ENCODE measurements at places on chromosomes 2 and 18. TPM values are rescaled to one million over a fixed set of nuclear protein-coding genes. Genes with fewer than 3 reads are reported as not detected.

- no peak for DNase-seq
Observed at GRCh38 chr2:46416739-46417403, 62.5 kb upstream of the TMEM247 start.

GRHL1 gene
- 0.86 TPM for total RNA-seq

GRCh38 chr2:42964439-42965083, 172.2 kb upstream of the HAAO start:
- DNase-seq = no peak

- DNase-seq = no peak
Observed at GRCh38 chr2:66343259-66343658, 91.7 kb upstream of the MEIS1 start.

DNA sequence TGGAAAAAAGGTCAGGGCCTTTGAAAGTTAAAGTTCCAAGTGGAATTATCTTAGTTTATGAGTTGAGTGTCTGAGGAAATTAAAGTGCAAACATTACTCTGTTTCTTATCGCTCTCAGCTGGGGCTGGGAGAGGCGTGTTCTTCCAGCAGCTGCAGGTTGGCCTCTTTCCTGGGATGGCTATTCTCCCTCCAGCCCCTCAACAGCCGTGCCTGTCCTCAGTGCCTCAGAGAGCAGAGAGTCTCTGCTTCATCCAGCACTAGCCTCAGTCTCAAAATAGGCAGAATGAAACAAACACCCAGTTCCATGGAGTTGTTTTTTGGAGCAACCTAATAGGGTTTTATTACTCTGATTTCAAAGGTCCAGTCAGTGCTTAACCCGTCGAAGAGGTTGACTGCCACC, 298.1 kb downstream of the GALR1 start:
- DNase-seq = no peak

DNA sequence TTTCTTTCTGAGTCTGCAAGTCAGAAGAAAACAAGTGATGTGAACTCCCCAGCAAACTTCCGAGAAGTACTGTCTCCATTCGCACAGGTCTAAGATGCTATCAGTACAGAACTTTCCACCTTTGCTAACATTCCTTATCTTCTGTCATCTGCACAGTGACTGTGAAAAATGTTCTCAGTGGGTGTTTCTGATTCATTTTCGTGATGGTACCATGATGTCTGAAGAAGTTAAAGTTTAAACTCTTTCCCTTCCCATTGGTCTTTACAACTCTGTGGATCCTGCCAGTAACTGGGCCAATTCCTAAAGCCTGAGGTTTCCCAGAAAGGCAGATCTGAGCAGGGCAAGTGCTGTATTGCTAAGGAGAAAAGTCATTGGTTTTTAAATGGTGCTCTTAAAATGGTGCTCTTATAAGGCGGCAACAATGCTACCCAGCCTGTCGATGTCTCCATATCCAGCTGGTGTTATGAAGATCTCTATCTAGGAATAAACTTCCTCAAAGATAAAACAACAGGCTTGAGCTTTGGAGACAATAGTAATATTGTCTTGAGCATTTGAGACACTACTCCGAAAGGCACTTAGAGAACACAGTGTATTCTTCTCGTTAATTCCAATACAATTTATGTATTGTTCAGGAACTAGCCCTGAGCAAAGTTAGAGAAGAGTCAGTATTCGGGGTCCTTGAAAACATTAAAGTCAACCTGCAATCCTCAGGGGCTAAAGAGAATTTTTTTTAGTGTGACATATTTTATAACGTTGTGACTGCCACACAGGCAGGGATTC, 232.3 kb downstream of the OSR1 start:
- DNase-seq = no peak

TET3 gene
- 25.4 TPM for total RNA-seq

DNA sequence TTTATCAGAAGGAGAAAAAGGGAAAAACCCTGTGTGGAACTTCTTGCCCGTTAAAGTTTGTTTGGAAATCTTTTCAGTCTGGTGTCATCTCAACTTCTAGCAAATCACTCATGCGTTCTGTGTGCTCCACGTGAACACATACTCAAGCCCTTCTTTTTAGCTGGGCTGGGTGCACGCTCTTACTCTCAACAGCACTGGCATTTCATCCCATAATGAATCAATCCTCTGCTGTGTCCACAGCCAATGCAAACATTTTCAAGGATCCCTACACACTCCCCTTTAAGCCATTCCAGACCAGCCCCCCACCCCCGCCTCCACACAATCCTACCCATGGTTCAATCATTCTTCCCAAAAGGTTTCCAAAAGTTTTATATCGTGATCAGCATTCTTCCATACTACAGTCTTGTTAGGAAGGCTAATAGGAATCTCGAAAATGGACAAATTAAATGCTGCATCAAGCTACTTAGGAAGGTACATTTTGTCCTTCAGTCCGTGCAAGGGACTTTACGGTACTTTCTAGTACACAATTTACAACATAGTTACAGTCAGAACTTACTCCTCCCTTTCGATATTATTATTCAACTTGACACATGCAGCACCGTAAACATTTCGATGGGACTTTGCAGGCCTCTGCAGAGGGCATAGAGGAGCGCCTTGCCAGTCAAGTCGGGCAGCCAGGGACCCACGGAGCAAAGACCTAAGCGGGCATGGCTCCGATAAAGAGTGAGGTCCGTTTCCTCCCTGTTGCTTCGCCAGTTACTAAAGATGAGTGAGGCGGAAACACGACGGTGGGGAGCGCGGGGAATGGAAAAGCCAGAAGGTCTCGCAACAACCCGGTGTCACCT, 1.4 kb downstream of the PTGR3 start:
- no peak for DNase-seq

SH2D6 gene
- total RNA-seq = 0.33 TPM

DNA sequence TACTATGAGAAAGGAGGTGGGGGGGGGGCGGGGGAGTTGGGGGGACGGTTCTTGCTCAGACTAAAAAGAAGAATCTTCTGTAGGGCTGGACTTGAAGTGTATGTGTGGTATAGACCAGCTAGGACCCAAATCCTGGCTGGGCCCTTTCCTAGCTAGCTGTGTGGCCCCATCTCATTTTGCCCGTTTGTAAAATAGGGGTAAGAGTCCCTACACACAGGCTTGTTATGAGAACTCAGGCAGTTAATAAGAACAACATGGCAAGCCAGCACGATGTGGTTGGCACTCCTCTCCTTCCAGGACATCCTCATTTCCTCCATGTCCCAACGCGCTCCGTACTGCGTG, 1.1 kb downstream of the EVA1A start:
- no peak for DNase-seq

DNA sequence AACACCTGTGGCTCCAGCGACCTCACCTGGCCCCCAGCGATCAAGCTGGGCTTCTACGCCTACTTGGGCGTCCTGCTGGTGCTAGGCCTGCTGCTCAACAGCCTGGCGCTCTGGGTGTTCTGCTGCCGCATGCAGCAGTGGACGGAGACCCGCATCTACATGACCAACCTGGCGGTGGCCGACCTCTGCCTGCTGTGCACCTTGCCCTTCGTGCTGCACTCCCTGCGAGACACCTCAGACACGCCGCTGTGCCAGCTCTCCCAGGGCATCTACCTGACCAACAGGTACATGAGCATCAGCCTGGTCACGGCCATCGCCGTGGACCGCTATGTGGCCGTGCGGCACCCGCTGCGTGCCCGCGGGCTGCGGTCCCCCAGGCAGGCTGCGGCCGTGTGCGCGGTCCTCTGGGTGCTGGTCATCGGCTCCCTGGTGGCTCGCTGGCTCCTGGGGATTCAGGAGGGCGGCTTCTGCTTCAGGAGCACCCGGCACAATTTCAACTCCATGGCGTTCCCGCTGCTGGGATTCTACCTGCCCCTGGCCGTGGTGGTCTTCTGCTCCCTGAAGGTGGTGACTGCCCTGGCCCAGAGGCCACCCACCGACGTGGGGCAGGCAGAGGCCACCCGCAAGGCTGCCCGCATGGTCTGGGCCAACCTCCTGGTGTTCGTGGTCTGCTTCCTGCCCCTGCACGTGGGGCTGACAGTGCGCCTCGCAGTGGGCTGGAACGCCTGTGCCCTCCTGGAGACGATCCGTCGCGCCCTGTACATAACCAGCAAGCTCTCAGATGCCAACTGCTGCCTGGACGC, 4.9 kb downstream of the GPR35 start:
- no peak for DNase-seq

RNU2-63P gene
- total RNA-seq = 4.4 TPM

GRCh38 chr2:100146657-100146960, 4.2 kb upstream of the AFF3 start:
- DNase-seq = no peak

SERPINB3 gene
- not detected for total RNA-seq

DNA sequence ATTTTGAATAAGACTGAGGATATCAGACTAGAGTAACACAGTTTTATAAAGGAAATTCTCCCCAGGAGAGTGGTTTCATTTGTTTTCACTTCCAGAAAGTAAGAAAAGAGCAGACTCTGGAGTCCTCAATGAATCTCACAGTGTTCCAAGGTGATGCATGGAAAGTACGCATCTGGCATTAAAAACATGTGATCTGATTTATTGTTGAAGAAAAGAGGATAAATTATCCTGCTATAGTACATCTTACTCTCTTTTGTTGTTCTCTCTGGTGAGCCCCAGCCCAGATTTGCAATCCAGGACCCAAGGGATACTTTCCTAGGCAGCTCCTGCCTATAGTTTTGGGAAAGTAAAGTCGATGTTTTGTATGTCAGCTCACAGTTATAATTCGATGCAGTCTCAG, 285.9 kb downstream of the CTNNA2 start:
- no peak for DNase-seq

KIAA1328 gene
- 6.9 TPM for total RNA-seq

DNA sequence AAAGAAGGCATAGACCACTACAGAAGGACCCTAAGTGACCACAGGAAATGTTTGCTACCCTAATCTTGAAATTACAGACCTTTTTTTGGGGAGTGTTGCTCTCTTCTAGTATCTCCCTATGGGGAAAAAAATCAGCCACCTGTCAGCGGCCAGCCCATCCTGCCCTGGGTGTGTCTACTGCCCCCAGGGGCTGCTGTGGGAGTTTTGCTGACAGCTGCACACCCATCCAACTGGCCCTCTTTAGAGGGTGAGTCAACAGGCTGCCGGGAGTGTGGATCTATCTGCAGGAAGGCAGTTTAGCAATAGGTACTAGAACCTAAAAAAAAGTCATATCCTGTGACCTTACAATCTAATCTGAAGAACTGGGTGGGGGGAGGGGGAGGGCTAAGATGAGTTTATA, 796 bp upstream of the DYSF start:
- no peak for DNase-seq

- no peak for DNase-seq
Observed at GRCh38 chr2:215607766-215608165, 171.9 kb upstream of the FN1 start.

DQX1 gene
- not detected for total RNA-seq

GRCh38 chr2:1561811-1562421, 148.7 kb downstream of the TPO start:
- no peak for DNase-seq

DNA sequence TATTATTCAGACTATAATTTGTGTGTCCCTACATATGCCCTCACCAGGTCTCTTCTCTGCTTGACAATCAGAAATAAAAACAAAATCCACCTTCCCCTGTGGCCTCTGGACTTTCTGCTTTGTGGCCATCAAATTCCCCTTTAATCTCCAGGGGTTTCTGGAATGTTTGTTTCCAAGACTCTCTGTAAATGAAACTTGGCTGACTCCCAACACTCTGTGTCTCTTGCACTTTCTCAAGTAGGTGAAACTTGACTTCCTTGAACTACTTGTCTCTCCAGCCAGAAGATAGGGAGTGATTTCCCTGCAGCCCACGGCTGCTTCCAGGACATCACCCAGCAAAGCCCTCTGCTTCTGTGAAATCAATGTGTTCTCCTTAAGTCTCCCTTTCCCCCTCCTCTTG, 54.1 kb upstream of the AQP4 start:
- no peak for DNase-seq

LOXL3 gene
- total RNA-seq = not detected

DNA sequence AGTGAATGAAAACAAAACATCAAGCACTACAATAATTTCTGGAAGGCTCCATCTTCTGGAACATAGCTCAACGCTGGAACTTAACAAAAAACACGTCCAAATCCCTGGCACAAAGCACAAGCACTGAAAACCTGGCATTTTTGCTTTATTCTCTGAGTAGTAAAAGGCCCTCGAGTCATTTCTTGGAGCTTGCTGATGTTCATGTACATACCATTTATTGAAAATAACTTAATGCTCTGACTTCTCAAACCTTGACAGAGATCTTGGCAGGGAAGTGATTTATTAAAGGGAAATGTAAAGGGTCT, 76.5 kb upstream of the STK17B start:
- no peak for DNase-seq

GRCh38 chr2:42545023-42545721, 23.3 kb upstream of the MTA3 start:
- DNase-seq = no peak

DTNA gene
- not detected for total RNA-seq

KCNK3 gene
- not detected for total RNA-seq

GRCh38 chr2:2251255-2251654, 79.8 kb downstream of the MYT1L start:
- no peak for DNase-seq

SLC30A3 gene
- total RNA-seq = not detected

TOGARAM2 gene
- total RNA-seq = 4.8 TPM

- no peak for DNase-seq
Observed at GRCh38 chr2:85801871-85802270, 48.1 kb downstream of the ATOH8 start.

DNA sequence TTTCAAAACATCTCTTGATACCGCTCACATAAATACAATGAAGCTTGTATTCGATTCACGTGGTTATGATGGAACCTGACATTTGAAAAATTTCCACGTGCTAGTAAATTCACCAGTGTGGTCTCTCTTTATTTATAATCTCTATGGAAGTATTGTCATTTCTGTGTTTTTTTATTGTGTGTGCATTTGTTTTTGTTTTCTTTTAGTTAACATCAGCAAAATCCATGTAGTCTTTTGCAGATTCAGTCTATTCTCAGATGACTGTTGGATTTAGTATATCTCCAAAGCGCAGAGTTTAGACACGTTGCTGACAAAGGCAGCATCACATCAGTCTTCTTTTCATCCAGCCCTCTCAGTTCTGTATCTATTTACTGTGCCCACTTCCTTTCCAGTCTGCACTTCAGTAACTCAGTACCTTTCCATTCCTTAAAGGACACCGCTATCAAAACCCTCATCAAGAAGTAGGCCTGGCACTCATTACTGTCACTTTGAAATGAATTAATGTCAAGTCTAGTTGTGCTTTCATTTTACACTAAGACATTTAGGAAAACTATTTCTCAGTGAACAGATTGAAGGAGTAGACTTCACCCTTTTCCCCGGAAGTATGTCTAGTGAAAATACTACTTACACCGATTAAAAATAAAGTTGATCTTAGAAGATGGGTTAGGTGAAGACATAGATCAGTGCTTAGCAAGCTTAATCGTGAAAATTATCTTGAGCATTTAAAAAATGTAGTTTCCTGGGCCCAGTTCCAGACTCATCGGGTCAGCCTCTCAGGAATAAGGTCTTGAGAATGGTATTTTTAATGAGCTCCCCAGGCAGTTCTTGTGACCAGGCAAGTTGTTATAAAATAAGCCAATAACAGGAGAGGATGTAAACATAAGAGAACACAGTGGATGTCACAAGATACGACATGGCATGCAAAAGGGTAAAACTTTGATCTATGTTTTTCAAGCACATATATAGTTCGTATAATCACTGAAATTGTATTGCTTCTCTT, 506.8 kb upstream of the ZEB2 start:
- no peak for DNase-seq

ARMC9 gene
- total RNA-seq = 1.4 TPM

DTYMK gene
- total RNA-seq = 6.0 TPM

TMEM17 gene
- total RNA-seq = not detected

- DNase-seq = no peak
Observed at GRCh38 chr2:59176737-59177136, 935.6 kb upstream of the FANCL start.
